ENCODE measurements at places on chromosomes 1 and 21.

DNA sequence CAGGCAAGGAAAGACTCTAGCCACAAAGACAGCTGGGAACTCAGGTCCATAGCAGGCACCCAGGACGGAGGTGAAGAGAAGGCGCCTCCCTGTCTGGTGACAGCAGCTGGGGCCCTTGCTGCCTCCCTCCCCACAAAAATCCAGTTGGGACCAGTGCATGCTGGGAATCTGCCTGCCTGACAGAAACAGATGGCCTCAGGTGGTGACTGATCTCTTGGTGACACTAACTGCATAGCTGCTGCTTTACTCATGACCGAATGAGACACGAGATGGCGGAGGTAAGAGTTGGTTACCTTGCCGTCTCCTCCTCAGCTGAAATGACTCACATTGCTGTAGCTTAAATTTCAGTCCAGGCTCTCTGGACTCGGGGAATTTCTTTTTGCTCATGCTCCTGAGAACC, 130.3 kb downstream of the FGGY start:
- no peak for DNase-seq

DNA sequence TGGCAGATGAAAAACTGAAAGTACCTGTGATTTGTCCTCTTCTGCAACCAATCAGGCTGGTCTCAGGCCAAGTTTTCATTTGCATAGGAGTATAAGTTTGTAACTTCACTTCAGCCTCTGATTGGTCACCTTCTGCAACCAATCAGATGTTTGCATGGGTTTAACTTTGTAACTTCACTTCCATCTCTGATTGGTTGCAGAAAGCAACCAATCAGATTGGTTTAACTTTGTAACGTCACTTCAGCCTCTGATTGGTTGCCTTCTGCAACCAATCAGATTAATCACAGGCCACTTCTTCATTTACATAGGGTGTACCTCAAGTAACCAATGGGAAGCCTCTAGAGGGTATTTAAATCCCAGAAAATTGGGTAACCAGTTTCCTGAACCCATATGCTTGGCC, 18.9 kb upstream of the TUT4 start:
- no peak for DNase-seq

DNA sequence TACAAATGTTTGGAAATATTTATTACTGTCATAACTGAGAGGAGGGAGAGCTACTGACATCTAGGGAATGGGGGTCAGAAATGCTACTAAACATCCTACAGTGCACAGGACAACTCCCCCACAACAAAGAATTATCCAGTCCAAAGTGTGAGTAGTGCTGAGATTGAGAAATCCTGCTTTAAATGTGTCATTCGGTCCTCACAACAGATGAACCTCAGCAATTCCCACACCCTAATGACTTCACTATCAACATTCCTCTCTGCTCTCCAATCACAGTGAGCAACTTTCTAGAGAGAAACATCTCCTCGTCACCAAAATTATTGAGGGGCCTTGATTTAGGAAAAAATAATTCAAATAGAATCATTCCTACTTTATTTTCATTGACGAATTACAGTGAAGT, 18.0 kb downstream of the OMA1 start:
- DNase-seq: no peak

- no peak for DNase-seq
Observed at GRCh38 chr21:26019236-26019635, 151.3 kb downstream of the APP start.

DNA sequence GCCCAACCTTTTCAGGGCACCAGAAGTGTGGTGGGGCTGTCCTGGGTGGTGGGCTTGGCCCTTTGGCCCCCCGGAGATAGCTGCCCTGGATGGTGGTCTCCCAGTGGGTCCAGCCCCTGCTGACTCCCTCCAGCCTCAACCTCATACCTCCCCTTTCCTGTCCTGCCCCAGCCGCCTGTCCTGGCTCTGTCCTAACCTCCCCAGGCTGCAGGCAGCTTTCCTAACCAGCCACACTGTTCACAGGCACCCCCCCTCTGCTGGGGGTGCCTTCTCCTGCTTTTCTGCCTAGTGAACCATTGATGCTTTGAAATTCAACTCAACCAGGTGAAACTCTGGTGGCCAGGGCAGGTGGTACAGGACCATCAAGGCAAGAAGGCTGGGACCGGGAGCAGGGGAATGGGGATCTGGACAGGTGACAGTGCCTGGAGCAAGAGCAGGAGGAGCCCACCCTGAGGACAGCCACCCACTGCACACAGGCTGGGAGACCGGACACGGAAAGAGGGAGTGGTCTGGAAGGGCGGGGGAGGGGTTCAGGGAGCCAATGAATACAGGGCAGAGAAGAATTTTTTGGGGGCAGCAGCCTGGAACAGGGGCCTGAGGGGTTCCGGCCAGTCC, 35.9 kb downstream of the RAP1GAP start:
- DNase-seq: no peak

- DNase-seq: no peak
Observed at GRCh38 chr1:167467126-167467710, 51.1 kb downstream of the CD247 start.
